ENCODE measurements at places on chromosomes 2 and 18.

DNA sequence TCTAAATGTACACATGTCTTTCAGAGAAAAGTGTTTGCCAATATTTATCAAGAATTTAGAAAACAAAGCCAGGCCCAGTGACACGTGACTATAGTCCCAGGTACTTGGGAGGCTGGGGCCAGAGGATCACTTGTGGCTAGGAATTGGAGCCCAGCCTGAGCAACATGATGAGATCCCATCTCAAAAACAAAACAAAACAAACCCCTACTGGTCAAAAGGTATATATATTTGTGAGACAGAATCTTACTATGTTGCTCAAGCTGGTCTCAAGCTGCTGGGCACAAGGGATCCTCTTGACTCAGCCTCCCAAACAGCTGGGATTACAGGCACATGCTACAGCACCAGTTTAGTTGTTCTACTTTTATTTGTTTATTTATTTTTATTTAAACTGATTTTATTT is 79.2 kb downstream of the ZDBF2 start:
- peak; percentile 1 for DNase-seq

DNA sequence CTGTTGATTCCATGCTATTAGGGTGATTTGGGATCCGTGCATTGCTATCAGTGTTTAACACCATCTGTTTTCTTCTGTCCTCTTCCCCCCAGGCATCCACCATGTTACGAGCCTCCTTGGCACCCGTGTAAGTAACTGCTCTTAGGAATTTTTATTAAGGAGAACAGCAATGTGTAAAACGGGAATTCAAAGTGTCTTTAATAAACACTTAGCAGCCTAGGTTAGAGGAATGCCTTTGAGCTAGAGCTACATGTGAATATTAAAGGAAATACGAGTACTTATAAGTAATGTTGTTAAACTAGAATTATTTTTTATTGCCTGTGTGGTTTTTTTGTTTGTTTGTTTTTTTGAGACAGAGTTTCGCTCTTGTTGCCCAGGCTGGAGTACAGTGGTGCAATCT is 58.1 kb downstream of the ARMC9 start:
- no peak for DNase-seq

GRCh38 chr18:75257605-75258004 is 47.0 kb downstream of the TSHZ1 start:
- DNase-seq: no peak

DNA sequence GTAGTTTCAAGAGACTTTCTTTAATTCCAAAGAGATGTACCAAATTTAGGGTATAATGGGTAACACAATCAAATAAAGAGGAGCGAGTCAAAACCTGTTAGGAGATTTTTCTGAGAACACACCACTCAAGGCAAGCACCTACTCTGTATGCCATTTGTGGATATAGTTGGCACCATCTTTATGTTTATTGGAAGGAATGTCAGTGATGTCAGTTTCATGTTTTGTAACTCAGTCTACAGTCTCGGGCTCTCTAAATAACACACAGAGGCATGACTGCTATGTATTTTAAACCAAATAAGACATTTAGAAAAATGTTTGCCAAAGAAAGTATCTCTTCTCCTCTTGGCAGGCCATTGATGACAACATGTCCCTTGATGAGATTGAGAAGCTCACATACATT is 59.7 kb downstream of the CPS1 start:
- no peak for DNase-seq

DNA sequence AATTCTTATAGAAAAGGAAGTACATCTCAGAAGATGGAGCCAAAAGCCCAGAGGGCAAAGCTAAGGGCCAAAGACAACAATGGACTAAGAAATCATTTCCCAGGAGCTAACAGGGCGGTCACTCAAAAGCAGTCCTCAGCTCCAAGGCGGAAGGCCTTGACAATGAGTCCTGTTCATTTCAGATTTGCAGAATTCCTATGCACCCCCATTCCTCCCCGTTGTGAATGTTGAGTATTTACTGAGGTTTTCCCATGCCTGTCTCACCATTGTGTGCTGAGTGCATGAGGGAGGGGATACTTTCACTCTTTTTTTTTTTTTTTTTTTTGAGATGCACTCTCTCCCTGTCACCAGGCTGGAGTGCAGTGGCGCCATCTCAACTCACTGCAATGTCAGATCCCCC is 18.8 kb upstream of the DTNB start:
- DNase-seq: no peak

- DNase-seq: no peak
Measured at GRCh38 chr2:45199973-45200372, 190.7 kb upstream of the SIX2 start.

GRCh38 chr2:192749611-192750200 is 555.0 kb upstream of the TMEFF2 start:
- DNase-seq: no peak

DNA sequence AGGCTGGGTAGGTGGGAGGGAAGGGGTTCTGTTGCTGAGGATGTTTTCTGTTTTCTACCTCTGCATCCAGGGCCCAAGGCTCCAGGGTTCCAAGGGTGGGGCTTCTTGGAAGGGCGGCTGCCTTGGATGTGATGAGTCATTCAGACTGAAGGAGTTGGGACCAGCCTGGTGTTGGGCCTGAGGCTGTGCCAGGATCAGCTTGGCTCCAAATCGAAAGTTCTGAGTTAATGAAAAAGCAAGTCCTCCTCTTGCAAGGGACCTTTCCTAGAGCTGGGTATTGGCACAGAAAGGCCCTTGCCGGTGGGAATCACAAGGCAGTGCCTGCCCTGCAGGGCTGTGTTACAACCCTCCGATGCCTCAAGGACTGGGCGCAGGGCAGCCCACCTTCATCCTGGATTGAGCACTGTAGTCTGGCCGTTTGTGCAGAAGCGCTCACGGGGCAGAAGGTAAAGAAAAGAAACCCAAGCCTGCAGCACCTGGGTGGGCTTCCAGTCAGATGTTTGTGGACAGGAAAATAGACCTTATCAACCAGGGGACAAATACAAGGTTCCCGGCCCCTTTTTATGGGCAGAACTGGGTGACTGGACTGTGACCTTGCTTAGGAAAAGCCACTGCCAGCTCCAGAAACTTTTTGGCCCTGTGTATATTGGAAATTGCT is 52.5 kb upstream of the MCFD2 start:
- peak; percentile 58 for DNase-seq

GRCh38 chr2:57210855-57211254 is 835.8 kb upstream of the VRK2 start:
- DNase-seq: no peak

DNA sequence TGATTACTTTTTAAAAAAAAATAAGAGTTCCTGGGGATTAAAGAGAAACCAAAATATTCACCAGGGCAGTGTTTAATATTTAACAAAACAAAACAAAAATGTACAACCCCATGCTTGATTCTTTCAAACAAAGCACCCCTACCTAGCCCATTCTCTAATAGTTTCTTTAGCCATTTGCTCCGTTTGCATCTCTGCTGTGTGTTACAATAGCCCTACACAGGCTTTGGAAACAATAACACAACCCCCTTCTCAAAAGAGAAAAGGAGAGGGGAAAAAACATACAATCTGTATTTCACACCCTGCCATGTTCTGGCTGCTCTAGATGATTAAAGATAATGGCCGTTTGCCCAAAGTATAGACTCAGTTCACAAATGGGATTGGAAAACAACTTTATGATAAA is 302.9 kb downstream of the CPS1 start:
- no peak for DNase-seq

DNA sequence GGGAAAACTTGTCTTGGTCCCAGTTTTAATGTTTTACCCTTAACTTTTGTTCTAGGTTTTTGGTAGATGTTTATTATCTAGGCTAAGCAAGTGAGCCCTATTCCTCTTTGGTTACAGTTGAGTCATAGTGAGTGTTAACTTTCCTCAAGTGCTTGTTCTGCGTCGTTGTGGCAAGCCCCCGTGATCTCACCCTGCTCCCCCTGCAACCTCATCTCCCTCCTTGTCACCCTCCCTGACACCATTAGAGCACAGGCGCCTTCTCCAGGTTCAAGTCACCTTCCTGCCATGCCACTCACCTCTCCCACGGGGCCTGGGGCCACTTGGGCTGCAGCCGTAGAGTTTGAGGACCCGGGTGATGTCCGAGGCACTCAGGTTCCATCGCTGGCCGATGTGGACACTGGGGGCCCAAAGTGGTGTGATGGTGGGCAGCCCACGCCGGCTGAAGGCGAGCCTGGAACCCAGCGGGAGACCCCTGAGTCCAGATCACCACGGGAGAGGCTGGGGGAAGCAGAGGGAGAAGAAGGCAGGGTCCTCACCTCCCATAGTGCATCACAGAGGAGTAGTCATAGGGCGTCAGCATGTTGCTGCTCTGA is 8.7 kb downstream of the ASTL start:
- no peak for DNase-seq

- no peak for DNase-seq
Measured at GRCh38 chr2:133342286-133343017, 225.8 kb downstream of the NCKAP5 start.

DNA sequence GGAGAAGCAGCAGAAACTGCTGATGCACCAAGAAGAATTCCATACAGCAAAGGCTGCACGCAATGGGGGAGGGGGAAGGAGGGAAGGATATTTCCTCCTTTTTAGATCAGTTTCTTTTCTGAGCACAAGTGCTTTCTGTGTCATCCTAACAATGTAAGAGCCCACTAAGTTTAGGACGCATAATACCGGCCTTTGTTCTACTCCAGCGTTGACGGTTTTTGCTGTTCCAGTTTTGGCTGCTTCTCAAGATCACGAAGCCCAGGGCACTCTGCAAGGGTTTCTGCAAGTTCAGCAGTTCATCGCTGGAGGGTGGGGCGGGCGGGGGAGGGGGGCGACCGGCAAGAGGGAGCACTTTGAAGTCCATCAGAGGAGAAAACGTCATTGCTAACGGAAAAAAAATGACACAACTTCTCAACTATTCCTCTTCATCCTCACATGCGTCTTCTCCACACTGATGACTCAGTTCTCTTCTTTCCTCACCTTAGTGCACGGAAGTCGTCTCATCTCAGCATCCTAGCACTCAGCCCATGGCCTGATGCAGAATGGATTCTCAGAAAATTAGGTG is 8.7 kb downstream of the FAM178B start:
- no peak for DNase-seq

- no peak for DNase-seq
Measured at GRCh38 chr2:7612969-7613368, 695.8 kb downstream of the RNF144A start.

- no peak for DNase-seq
Measured at GRCh38 chr2:20424300-20425290, 22.3 kb upstream of the RHOB start.

- no peak for DNase-seq
Measured at GRCh38 chr2:122078451-122078850, 323.0 kb downstream of the TSN start.

GRCh38 chr2:240137596-240138253 is 1.6 kb upstream of the COPS9 start:
- DNase-seq: no peak

GRCh38 chr18:57915248-57915647 is 112.1 kb upstream of the ATP8B1 start:
- no peak for DNase-seq

GRCh38 chr2:231524477-231525247 is 5.6 kb downstream of the NMUR1 start:
- DNase-seq: no peak

- no peak for DNase-seq
Measured at GRCh38 chr2:26696351-26696816, 3.9 kb downstream of the KCNK3 start.

GRCh38 chr18:36455931-36456330 is 158.4 kb downstream of the FHOD3 start:
- no peak for DNase-seq

- DNase-seq: peak; percentile 63
Measured at GRCh38 chr2:207734264-207734635, 22.8 kb downstream of the CCNYL1 start.

DNA sequence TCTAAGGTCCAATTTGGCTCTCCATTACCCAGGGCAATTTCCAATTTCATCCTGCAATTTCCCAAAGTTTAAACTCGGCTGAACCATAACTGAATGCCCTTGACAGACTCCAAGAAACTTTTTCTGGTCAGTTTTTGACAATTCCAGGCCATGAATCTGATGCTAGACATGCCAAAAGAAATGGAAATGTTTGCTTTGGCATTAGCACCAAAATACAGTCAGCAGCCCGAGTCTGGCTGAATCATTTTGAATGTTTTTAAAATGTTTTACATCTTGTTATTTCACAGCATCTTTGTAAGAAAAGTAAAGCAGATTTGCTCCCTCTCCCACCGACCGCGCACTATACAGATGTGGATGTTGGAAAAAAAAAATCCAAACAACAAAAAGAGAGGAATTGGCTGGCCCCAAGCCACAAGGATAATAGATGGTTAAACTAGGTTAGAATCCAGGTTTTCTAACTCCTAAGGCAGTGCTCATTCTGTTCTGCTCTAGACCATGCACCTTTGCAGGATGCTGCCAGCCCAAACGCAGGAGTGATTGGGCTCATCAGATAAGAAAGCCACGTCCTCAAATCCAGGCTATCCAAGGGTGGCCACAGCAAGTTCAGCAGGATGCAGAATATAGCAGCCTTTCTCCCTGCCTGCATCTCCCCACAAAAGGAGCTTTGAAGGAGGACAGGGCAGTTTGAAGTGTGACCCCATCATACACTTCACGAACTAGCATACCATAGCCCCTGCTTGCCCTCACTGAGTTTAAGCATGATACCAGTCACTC is 167.5 kb downstream of the ALK start:
- DNase-seq: no peak

DNA sequence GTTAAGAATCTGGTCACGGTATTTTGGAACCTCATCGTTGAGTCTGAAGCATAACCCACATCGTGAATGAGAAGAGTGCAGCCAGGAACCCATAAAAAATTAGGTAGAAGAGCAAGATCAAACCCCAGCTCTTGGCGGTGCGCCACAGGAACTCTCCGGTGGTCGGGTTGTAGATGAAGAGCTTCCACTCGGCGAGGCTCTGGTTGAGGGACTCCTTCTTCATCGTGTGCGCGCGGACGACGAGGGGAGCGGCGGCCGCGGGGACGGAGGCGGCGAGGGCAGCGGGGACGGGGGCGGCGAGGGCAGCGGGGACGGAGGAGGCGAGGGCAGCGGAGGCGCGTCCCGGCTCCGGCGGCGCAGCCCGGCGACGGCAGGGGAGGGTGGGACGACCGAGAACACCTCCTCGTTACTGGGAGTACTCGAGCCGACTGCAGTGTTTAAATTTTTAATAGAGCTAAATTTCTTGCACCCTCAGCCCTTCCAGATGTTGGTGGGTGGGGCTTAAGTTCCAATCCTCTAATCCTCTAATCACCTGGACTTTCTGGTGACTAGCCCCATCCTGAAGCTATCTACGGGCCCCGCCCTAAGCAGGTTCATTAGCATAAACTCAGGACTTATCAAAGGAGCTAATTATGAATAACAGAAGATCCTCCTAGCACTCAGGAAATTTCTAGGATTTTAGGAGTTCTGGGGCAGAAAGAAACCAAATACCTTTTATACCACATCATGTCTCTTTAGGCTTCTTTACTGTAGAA is 20.4 kb upstream of the PAPOLG start:
- DNase-seq: no peak

DNA sequence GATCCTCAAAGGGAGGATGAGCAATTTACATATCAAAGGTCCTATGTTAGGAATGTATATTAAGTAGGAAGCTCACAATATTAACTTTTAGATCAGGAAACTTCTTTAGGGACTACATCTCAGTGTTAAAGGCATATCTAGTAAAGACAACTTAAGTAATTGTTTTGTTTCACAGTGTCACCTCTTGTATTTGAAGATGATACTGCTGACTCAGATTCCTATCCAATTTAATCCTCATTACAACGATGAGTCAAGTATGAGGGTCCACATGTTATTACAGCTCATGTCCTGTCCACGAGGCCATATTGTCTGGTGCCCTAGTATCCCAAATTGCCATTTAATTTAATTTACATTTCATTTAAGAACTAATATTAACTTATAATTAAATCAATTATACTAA is 523.9 kb downstream of the CCDC85A start:
- DNase-seq: no peak
